Peyer's patch (tissue), 4 donors: ENCODE measurements at places on chromosomes 3 and 15. TPM values are rescaled to one million over a fixed set of nuclear protein-coding genes. Genes with fewer than 3 reads are reported as not detected.

The KBTBD8 gene
- 4.1 TPM for total RNA-seq

The GPR176 gene
- 3.3 TPM for total RNA-seq

GRCh38 chr3:50271314-50271936 is 2.5 kb downstream of the SEMA3B start:
- peak overlapping the region; percentile 66 for H3K4me3 ChIP-seq
- H3K27ac ChIP-seq = peak overlapping the region; percentile 100
- DNase-seq = peak; percentile 87
- no peaks in the 10 kb centered on the region for H3K27me3 ChIP-seq
- peaks cover 26% of the 10 kb centered on the region for H3K4me1 ChIP-seq

DNA sequence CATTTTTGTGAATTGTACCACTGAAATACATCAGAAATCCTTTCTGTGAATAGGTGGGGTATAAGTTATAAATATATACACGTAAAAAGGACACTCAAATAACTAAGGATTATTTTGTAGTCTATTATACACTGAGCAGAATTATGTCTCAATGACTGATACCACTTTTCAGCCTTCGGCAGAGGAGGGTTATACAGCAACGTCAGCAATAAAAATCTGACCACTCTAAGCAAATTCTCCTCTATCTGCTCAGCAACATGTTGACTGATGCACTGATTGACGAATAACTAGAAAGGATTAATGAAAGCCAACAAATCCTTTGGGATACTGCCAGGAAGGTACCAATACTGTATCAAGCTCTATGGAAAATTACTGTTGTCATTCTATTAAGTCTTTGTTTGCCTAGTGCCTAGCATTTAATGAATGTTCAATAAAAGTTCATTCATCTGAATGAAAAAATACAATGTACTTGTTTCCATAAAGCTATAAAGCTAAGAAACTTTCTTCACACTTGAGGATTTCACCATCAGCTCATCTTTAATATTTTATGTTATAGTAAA is 5.2 kb downstream of the ARPP19 start:
- no peak overlapping the region for H3K4me3 ChIP-seq
- DNase-seq = no peak
- no peaks in the 10 kb centered on the region for H3K4me1 ChIP-seq
- H3K27ac ChIP-seq = no peak overlapping the region
- no peaks in the 10 kb centered on the region for H3K27me3 ChIP-seq

GRCh38 chr15:59052915-59053407 is 52.0 kb upstream of the CCNB2 start:
- H3K4me1 ChIP-seq = no peaks in the 10 kb centered on the region
- no peak overlapping the region for H3K4me3 ChIP-seq
- no peak overlapping the region for H3K27ac ChIP-seq
